ENCODE measurements at places on chromosomes 2 and 18.

GRCh38 chr18:77199707-77200106, 49.9 kb upstream of the GALR1 start:
- no peak for DNase-seq

DNA sequence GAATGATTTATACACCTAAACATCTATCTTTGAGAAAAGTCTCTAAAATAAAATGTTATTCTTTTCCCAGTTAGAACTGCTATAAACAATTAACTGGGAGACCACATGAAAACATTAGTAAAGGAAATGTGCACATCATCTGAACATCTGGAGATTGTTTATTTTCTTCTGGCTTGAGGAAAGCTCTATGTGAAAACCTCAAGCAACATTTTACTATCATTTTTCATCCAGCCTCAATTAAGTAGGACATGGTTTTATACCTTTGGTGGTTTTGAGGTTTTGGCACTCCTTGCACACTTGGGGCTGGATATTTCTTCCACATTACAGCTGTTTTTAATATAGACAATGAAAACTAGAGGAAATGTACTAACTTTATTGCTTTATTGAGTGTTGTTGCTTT, 609.5 kb upstream of the SLC8A1 start:
- DNase-seq: no peak

GRCh38 chr2:19419211-19419880, 60.9 kb upstream of the OSR1 start:
- DNase-seq: no peak

GRCh38 chr2:40220177-40220925, 231.5 kb downstream of the SLC8A1 start:
- DNase-seq: no peak

DNA sequence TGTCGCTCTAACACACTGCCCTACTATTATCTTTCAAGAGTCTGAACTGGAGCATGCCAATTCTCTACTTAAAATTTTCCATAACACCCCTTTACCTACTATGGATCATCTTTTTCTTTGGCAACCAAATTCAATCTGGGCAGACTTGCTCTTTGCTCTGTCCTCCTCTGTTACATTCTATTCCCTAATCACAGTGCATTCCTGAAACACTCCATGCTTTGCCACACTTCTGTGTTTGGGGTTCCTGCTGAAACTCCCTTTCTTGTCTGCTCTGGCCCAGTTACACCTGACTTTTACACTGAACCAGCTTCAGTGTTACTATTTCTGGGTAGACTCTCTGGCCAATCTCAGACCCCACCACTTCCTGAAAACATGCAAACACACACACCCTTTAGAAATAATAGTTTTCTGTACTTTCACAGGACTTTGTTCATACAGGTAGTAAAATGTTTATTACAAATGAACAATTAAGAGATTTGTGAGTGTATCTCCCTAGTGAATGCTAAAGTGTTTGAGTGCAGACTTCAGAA, 119.9 kb upstream of the DCC start:
- DNase-seq: no peak
